ENCODE measurements at places on chromosomes 7 and 10. TPM values are rescaled to one million over a fixed set of nuclear protein-coding genes. Genes with fewer than 3 reads are reported as not detected.

Gene CNNM1
- 5.5 TPM for total RNA-seq

Gene JCAD
- 0.04 TPM for total RNA-seq

Gene TMEM225B
- total RNA-seq: 0.60 TPM

Gene COBL
- 3.8 TPM for total RNA-seq

Gene WIPF3
- not detected for total RNA-seq

Gene GET4
- total RNA-seq: 28.2 TPM

Gene ABCC2
- 181 TPM for total RNA-seq

Gene CCDC201
- total RNA-seq: not detected

Gene GRB10
- 8.3 TPM for total RNA-seq

Gene NPC1L1
- total RNA-seq: 3.8 TPM

Gene TFPI2
- 0.24 TPM for total RNA-seq

Gene EEPD1
- total RNA-seq: 10.0 TPM

Gene ARHGEF5
- 1.3 TPM for total RNA-seq

Gene PAPOLB
- total RNA-seq: not detected

Gene GCK
- total RNA-seq: not detected

Gene GNAI1
- 5.7 TPM for total RNA-seq

Gene CREB5
- 0.38 TPM for total RNA-seq

Gene DBF4
- 90.0 TPM for total RNA-seq

Gene CLCN1
- total RNA-seq: not detected

Gene ABCA13
- not detected for total RNA-seq

Gene TACC2
- total RNA-seq: 11.8 TPM

Gene ADAMTS14
- total RNA-seq: not detected

Gene CRTAC1
- total RNA-seq: not detected

Gene DPYSL4
- total RNA-seq: 0.38 TPM

Gene AGK
- total RNA-seq: 35.7 TPM

Gene STN1
- 27.7 TPM for total RNA-seq

Gene SYT15
- 0.38 TPM for total RNA-seq

Gene ANKRD7
- total RNA-seq: not detected

Gene ZNF107
- total RNA-seq: 9.4 TPM

Gene SMKR1
- total RNA-seq: not detected

Gene VGF
- total RNA-seq: 0.10 TPM

Gene GRID2IP
- not detected for total RNA-seq

Gene AP1S1
- 77.9 TPM for total RNA-seq

Gene CYP2C19
- total RNA-seq: not detected

Gene WAPL
- total RNA-seq: 43.5 TPM

Gene MAGI2
- 3.8 TPM for total RNA-seq
